ENCODE measurements at places on chromosomes 5 and 9. TPM values are rescaled to one million over a fixed set of nuclear protein-coding genes. Genes with fewer than 3 reads are reported as not detected.

- peaks cover 6% of the 10 kb centered on the region for H3K27me3 ChIP-seq
- H3K4me1 ChIP-seq = no peaks in the 10 kb centered on the region
- no peak overlapping the region for H3K27ac ChIP-seq
- peaks cover 2% of the 10 kb centered on the region for H3K36me3 ChIP-seq
- no peak overlapping the region for H3K4me3 ChIP-seq
- no peak for DNase-seq
Measured at GRCh38 chr5:153952893-153953292, 85.8 kb downstream of the FAM114A2 start.

- no peak overlapping the region for H3K27ac ChIP-seq
- DNase-seq = no peak
- peaks cover 32% of the 10 kb centered on the region for H3K27me3 ChIP-seq
Measured at GRCh38 chr5:39437467-39437866, 12.7 kb upstream of the DAB2 start.

DNA sequence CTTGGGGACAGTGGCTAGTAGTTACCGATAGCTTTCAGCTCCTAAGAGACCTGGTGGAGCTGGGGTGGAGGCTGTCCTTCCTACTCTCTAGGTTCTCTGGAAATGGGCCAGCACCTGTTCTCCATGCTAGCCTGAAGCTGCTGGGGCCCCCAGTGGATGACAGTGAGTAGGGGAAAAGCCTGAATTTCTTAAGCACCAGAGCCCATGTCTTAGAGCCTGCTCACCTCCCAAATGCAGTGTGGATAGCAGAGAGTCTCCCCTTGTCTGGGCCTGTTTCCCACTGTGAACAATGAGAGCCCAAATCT lies 105.8 kb downstream of the DAB2IP start:
- H3K27ac ChIP-seq = no peak overlapping the region
- H3K4me3 ChIP-seq = no peak overlapping the region
- H3K36me3 ChIP-seq = no peaks in the 10 kb centered on the region

DNA sequence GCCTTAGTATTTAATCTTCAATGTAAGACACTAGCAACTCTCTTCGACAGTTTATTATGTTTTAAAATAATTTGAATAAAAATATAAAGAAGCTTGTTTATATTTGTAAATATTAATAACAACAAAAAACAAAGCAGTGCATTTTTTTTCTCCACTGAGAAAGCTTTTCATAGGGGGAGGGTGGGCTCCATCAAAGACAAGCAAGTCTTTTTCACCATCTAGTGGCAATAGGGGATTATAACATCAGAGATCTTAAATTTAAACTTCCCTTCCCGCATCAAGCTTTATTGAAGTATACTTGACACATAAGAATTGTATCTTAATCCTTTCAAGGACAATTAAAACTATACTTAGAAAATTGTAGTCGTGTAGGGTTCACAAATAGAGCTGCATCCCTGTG lies 9.3 kb upstream of the OR13F1 start:
- no peak for DNase-seq
- H3K27me3 ChIP-seq = no peaks in the 10 kb centered on the region
- no peak overlapping the region for H3K4me3 ChIP-seq
- no peaks in the 10 kb centered on the region for H3K4me1 ChIP-seq
- no peak overlapping the region for H3K27ac ChIP-seq

DNA sequence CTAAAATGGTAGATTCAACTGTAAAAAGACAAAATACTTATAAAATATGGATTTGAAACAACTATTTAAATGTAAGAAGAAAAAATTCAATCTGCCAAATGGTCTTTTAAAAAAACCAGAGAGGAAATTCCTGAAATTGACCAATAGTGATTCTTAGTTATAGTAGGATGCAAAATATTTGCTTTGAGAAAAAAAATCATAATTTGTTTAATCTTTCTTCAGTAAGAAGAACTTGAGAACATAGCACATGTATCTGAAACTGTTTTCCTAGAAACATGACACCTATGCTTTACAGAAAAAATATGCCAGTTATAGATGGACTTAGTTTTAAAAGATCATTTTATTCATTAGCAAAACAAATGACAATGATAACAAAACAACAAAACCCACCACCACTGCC lies 186.9 kb upstream of the CD180 start:
- no peak overlapping the region for H3K4me3 ChIP-seq
- no peak for DNase-seq
- H3K36me3 ChIP-seq = peaks cover 2% of the 10 kb centered on the region
- no peaks in the 10 kb centered on the region for H3K27me3 ChIP-seq

GRCh38 chr5:91150234-91150633 lies 232.9 kb downstream of the ARRDC3 start:
- H3K36me3 ChIP-seq = peaks cover 2% of the 10 kb centered on the region
- DNase-seq = no peak
- H3K27ac ChIP-seq = no peak overlapping the region
- H3K27me3 ChIP-seq = peaks cover 14% of the 10 kb centered on the region
- H3K4me3 ChIP-seq = no peak overlapping the region

DNA sequence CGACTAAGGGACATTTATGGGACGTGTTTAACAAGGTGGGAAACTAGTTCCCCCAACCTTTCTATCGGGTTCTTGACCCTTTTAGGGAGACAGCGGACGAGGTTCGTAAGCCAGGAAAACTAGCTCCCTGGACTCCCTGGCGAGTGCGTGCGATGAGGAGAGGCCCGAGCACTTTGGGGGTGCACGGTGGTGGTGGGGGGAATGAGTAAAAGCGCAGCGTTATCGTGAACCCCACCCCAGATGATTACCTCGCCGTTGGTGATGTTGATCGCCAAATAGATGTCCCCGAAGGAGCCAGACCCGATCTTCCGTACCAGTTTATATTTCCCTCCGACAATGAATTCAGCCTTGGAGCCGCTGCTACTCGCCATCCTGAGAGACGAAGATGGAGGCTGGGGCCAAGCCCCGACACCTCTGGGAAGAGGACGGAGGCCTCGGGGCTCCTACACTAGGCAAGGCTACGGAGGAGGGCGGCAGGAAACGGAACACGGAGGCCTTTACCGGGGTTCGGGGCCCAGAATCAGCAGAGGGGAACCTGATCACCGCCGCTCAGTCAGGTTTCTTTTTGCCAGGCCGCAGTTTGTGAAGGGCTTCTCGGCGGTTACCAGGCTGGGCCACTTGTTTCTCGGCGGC lies 529 bp downstream of the CSNK1A1 start:
- H3K27me3 ChIP-seq = no peaks in the 10 kb centered on the region
- peak overlapping the region; percentile 99 for H3K27ac ChIP-seq
- no peak for DNase-seq
- H3K36me3 ChIP-seq = peaks cover 11% of the 10 kb centered on the region

DNA sequence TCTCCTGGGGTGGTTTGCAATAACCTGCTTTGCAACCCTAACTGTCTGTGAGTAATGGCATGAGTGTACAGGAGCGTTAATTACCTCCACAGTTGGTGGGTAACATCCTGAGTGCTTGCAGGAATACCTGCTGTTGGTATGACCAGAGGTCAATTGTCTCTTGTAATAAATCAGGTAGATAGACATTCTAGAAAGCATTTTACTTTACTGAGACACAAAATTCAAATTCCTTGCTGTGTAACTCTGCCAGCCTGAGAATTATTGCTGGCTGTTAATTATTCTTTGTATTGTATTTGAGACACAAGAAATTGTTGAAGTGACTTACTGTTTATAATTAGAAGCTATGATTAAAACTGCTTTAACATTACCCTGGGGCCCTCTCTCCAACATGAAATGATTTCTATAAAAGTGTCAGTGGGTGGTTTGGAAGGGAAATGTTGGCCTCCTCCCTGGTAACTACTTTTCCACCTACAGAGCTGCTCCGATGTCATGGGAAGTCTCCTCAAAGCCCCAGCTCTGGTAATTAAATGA lies 150.8 kb upstream of the ADCY2 start:
- H3K36me3 ChIP-seq = no peaks in the 10 kb centered on the region
- no peaks in the 10 kb centered on the region for H3K27me3 ChIP-seq
- H3K4me1 ChIP-seq = no peaks in the 10 kb centered on the region
- DNase-seq = no peak
- no peak overlapping the region for H3K27ac ChIP-seq

DNA sequence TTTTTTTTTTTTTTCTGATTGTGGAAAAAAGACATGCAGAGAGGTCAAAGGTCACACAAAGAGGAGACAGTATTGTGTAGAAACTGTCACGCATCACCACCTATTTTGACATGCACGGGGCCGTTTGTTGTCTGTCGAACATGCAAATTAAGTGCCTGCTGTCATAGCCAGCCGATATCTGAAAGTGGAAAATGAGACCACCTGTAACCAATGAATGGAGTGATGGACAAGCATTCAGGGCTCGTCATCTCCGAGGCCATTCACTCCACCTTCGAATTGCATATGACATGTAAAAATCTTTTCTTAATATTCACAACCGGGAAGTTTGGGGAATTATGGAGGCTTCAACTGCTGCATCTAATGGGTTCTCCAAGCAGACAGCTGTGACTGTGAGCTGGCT lies 512.2 kb upstream of the ADAMTS16 start:
- H3K36me3 ChIP-seq = no peaks in the 10 kb centered on the region
- no peaks in the 10 kb centered on the region for H3K27me3 ChIP-seq

PCDHGA12 gene
- total RNA-seq = not detected

GRM6 gene
- total RNA-seq = not detected

TRIO gene
- total RNA-seq = 19.3 TPM

LRRC14B gene
- not detected for total RNA-seq

SPINK5 gene
- total RNA-seq = not detected

NEURL1B gene
- total RNA-seq = 0.07 TPM

All from T-helper 17 cell (primary cell).